ENCODE measurements at places on chromosomes 5 and 9.

DNA sequence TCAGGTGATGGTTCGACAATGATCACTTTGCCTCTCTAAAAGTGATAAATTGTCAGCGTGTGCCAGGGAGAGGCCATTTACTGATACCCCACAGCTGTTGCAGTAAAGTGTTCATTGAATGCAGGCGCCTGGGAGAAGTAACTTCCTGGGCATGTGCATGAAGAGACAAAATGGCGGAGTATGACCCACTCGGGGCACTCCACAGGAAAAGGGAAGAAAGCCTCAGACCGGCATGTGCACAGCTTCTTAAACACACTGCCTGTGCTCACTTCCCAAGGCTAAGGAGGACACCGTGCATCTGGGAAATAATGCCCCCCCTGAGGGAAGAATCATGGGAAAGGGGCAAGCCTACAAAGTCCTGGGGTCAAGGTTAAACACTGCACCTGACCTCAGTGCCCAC lies 329.5 kb downstream of the ICE1 start:
- DNase-seq, result no peak

GRCh38 chr9:92257327-92257726 lies 36.2 kb downstream of the IARS1 start:
- DNase-seq, result no peak

GRCh38 chr9:104748359-104749031 lies 1.0 kb downstream of the NIPSNAP3A start:
- DNase-seq, result no peak

DNA sequence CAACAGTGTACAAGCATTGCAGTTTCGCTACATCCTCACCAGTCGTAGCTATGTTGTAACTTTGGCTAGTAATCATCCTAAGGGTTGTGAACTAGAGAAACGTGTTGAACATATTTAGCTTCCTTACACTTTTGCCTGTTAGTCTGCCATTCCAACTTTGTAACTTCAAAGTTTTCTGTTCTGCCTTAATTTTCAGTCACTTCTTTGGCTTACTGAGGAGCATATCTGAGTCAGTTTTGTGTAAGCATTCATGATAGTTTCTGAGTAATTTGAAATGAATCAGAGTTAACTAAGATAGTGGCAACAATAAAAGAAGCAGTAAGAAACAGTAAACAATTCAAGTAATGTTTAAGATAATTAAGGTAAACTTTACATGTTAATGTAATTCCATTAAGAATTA lies 58.9 kb upstream of the MCCC2 start:
- no peak for DNase-seq

DNA sequence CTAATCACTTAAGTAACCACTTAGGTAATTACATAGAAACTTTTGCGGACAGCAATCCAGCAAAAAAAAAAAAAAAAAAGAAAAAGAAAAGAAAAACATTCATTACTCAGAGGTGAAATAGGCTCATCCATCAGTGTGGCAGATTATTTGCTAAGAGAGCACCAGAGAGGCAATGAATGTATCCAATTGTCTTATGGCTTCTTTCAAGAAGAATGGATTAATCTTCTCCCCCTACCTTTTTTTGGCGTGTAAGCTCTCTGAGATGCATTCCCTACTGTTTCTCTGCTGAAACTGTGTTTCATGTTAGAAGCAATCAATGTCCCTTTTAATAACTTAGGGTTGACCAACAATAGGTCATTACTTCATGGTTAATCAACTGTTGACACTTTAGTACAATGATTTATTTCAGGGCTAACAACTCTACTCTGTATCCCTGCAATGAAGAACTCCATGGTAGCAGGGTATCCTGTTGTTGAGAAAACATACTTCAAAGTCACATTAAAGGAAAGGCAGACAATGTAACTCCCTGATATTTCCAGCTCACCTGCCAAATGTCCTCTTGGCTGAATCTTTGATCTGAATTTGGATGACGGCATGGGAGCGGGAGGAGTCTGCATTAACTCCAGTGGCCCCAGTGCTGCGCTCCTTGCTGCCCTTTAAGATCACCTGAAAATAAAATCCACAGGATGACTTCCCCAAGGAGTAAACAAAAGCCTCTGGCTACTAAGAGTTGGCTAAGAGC lies 57.6 kb downstream of the KIF24 start:
- DNase-seq, result no peak

DNA sequence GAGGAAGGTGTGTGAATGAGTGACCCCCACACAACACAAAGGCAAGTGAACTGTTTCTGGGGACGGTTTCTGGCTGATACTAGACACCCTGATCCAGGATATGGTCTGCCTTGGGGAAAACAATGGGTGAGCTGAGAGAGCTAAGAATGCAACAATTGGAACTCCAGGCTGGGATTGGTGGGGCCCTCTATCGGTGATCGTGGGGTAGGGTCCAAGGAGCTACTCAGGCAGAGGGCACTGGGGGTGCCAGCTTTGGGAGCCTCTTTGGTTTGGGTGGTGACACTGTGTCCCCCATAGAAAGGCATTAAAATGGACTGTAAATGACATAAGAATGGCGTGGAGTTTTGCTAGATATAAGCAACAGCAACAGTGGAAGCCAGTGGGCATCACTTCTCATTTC lies 439.1 kb downstream of the DMAC1 start:
- DNase-seq, result no peak

GRCh38 chr9:126275386-126276001 lies 51.1 kb upstream of the MVB12B start:
- DNase-seq, result no peak

DNA sequence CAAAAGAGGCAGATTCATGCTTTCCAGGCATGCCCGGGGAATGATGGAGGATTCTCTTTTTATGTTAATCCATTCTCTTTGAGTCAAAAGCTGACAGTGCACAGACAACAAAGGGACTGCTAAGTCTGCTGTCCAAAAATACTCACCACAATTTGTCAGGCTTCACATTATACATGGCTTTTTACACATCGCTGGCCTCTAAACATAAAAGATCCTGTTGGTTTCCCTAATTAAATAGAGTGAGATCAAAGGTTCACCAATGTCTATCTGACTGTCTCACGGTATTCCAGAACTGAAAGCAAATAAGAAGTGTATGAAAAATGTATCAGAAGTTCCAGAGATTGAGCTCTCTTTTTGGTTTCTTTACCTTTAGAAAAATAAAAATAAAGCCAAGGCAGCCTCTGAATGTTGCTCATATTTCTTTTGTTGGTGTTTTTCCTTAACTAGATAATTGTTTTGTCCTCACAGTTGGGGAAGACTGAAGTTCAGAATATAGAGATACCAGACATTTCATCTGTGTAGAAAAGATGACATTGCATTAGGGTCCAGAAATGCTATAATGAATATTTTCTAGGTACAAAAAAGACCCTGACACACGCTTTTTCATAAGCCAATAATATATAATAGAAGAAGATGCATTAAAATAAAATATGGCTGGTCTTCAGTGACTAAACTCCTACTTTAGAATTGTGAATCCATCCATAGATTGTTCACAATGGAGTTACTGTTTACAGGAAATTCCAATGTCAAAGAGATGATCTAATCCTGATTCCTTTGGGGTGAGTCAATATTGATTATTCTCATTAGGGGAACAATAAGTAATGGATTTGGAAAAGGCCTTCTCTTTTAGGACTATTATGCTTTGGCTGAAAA lies 688.2 kb upstream of the CDH6 start:
- DNase-seq, result no peak

Data from SHP77 (cell line).